ENCODE measurements at places on chromosomes 1 and 21. TPM values are rescaled to one million over a fixed set of nuclear protein-coding genes. Genes with fewer than 3 reads are reported as not detected.

The HAPLN2 gene
- total RNA-seq: 5.1 TPM

The TCHHL1 gene
- not detected for total RNA-seq

DNA sequence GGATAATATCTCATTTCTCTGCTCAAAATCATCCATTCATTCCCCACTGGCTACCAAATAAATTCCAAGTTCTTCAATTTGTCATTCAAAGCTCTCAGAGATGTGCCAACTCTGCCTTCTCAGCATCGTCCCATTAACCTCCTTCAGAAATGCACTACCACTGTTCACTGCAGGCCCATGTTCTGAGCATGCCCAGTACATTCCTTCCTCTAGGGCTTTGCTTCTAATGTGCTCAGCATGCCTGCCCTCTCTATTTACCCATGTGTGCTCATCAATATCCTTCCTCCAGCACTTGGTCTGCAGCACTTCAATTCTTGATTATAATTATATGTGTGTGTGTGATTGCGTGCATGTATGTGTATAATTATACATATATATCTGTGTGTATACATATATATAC lies 36.1 kb upstream of the RGS8 start:
- H3K4me1 ChIP-seq: no peaks in the 10 kb centered on the region
- H3K4me3 ChIP-seq: no peak overlapping the region
- no peak overlapping the region for H3K27ac ChIP-seq
- H3K27me3 ChIP-seq: no peaks in the 10 kb centered on the region

The MROH7 gene
- 11.6 TPM for total RNA-seq

The CHODL gene
- total RNA-seq: 2.9 TPM

DNA sequence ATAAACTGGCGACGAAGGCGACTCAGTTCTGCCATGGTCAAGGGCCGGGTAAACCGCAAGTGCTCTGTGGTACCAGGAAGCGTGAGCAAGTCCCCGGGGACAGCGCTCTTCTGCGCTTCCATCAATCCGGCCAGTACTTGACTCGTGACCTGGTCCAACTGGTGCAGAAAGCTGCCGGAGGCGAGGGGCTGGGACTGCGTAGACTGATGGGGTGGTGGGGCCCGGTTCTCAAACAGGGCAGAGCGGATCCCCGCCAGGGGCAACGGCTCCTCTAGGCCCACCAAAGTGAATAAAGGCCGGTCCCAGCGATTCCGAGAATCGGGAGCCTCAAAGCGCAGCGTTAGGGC lies 852 bp downstream of the KTI12 start:
- peaks cover 13% of the 10 kb centered on the region for H3K36me3 ChIP-seq
- DNase-seq: no peak
- peak overlapping the region; percentile 74 for H3K4me3 ChIP-seq
- H3K4me1 ChIP-seq: peaks cover 31% of the 10 kb centered on the region
- H3K27ac ChIP-seq: peak overlapping the region; percentile 86
- H3K27me3 ChIP-seq: no peaks in the 10 kb centered on the region

DNA sequence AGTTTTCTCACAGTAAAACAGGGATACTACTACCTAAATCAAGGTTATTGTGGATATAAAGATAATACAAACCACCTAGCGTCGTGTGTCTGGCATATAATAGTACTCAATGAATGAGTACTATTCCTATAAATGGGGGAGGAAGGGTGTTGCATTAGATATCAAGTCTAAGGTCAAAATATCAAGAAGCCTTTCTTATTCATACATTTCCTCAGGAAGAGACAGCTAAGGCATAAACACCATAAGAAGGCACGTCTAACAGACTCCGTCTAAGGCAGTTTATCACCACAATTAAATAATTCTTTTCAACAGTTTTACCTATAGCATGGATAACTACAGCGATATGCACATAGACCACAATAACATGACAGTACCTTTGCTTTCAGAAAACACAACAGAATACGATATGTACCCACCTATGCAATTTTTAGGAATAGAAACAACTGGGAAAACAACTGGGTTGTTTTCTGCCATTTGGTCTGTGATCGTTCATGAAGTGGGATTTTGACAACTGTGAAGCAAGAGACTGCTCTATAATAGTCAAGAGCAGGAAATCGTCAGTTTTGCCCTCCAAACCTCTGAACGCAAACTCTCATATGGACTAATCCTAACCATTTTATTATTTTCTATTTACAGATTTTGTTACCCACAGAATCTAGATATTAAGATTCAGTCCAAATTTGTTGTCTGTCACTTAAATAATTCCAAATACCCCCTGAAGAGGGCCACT lies 53.1 kb downstream of the HNRNPR start:
- no peak overlapping the region for H3K27ac ChIP-seq
- DNase-seq: no peak
- H3K4me1 ChIP-seq: no peaks in the 10 kb centered on the region
- peaks cover 11% of the 10 kb centered on the region for H3K36me3 ChIP-seq

The LMOD1 gene
- 1,618 TPM for total RNA-seq

The CHRM3 gene
- total RNA-seq: 86.0 TPM

DNA sequence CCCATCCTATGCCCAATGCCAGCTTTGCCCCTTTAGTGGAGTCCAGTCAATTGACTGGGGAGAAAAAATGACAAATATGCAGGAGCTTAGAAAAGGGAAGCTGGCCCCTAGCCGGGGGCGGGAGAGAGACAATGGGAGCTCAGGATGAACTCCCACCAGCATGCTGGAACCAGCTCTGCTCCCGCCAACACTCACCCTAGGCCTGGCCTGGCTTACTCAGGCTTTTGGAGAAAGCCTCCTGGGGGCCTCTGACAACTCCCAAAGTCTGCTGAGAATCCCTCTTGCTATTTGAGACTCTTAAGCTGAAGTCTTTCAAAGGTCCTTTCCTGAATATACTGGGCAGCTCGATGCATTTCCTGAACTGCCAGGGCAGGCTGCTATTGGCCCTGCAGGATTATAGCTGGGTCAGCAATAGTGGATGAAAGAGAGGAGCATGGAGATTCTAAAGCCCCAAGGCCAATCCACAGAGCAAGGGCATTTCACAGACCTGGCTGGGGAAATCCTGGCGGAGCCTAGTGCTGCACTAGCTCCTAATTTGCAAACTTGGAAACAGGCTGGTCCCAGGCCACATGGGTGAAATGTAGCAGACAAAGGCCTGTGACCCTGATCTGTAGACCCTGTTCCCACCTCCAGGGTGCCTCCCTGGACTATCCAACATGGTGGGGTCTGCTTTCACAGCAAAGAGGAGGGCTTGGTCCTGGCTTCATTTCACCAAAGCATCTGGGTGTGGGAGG lies 35.7 kb upstream of the CLSTN1 start:
- peaks cover 25% of the 10 kb centered on the region for H3K36me3 ChIP-seq
- no peaks in the 10 kb centered on the region for H3K27me3 ChIP-seq
- no peak for DNase-seq
- no peaks in the 10 kb centered on the region for H3K4me1 ChIP-seq
- H3K27ac ChIP-seq: no peak overlapping the region

GRCh38 chr1:14820295-14821085 lies 222.0 kb downstream of the KAZN start:
- H3K4me3 ChIP-seq: no peak overlapping the region
- no peaks in the 10 kb centered on the region for H3K27me3 ChIP-seq
- no peak for DNase-seq

GRCh38 chr1:113244112-113244820 lies 146.0 kb upstream of the MAGI3 start:
- H3K36me3 ChIP-seq: no peaks in the 10 kb centered on the region
- DNase-seq: no peak
- no peaks in the 10 kb centered on the region for H3K4me1 ChIP-seq
- H3K4me3 ChIP-seq: no peak overlapping the region
- H3K27me3 ChIP-seq: no peaks in the 10 kb centered on the region
- no peak overlapping the region for H3K27ac ChIP-seq
